ENCODE measurements at places on chromosomes 2 and 18.

DNA sequence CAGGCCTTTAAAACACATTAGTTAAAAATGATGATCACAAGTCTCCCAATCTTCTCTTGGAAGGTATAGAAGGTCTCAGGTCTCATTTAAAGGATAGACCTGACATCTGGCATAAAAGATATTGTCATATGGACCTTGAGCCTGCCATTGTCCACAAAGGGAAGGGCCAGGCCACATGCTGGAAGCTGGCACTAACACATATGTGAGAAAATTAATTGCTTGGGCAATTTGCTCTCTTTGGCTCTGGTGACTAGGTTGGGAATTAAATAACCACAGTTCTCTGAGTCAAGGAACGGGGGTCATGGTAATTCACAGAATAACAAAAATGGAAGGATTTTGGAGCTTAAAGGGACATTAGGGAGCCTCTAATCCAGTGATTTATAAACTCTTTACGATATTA is 727.3 kb downstream of the BCL11A start:
- DNase-seq = no peak

DNA sequence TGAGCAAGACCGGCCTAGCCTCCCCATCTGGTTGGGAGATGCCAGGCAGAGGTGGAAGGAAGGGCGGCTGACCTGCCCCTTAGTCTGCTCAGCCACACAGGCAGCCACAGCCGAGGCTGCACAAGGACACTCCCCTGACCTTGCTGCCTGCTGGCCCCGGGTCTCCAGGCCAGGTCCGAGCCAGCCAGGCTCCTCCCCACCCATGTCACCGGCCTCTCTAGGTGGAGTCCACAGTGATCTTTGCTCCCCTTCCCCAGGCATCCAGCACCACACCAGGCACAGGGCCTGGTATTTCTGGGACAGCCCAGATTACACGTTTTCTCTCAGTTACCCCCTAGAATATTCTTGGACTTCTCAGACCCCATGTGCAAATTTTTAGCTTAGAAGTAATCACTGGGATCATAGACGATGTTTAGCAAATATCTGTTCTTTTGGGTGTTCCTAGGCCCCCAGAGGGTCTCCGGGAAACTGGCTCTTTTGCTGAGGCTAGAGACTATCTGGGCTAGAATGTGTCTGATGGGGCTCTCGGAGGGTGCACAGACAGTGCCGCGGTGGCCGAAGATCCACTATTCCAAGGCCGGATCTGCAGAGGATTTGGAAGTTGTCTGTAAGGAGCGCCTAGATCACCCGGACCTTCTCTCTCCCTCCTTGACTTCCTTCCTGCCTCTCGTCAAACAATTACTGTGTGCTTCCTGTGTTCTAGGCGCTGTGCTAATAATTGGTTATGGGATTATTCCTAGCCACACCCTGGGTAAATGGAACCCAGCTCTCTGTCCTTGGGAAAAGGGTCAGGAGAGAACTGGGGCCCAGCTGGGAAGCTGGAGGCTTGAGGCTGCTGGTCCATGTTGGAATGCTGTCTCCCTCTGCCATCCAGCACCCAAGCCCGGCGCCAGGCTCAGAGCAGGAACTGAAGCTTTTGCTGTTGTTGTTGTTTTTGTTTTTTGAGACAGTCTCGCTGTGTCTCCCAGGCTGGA is 46.9 kb downstream of the ODC1 start:
- no peak for DNase-seq

GRCh38 chr2:214593727-214594126 is 182.9 kb downstream of the VWC2L start:
- no peak for DNase-seq

- no peak for DNase-seq
Measured at GRCh38 chr2:191206613-191207471, 38.4 kb upstream of the MYO1B start.

Measured in dorsolateral prefrontal cortex (tissue), 122 donors.